ENCODE measurements at places on chromosomes 1 and 21.

DNA sequence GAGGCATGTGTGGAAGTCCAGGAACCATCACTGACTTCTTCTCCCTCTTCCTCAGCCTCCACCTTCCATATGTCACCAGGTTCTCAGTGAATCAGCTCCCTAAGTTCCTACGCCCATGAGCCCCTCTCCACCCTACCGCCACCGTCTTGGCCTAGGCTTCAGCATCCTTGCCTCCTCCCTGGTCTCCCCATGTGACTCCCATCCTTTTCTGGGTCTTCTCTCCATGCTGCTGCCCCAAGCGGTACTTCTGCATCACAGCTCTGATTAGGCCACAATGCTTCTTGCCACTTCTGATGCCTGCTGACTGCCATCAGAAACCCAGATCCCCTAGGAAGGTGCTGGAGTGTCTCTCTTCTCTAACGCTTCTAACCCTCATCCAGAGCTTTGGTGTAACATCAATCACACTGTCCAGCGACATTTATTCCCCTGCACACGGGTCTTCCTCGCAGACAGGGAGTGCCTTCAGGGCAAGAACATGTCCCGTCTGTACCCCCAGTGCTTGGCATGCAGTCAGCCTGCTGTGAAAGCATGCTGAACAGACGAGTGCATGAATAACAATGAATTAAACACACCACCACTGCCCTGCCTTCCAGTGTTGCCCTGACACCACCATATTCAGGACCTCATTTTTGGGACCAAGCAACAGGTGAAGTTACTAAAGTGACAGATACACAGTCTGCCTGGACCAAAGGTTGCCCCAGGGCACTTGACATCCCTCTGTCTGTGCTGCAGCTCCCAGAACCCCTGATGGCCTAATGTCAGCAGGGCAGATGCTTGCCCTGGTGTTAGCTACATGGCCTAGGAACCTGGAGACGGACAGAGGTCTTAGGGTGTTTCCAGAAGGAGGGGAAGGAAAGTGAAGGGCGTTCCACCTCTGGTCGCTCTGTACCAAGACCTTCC is 158.7 kb upstream of the EDN2 start:
- no peak for DNase-seq

DNA sequence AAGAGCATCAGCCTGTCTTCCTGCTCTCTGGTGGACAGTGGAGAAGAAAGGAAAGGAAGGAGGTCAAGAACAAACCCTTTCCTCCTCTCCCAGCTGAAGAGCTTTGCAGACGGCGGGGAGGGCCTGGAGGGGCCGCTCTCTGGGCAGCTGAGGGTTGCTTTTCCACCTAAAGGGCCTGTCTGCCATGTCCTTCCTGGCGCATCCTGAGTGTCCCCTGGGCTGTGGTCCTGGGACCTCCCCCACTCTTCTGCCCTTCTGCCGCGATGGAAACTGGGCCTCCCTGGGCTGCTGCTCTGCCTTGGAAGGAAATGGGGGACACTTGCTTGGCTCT is 107.0 kb downstream of the ETS2 start:
- no peak for DNase-seq

DNA sequence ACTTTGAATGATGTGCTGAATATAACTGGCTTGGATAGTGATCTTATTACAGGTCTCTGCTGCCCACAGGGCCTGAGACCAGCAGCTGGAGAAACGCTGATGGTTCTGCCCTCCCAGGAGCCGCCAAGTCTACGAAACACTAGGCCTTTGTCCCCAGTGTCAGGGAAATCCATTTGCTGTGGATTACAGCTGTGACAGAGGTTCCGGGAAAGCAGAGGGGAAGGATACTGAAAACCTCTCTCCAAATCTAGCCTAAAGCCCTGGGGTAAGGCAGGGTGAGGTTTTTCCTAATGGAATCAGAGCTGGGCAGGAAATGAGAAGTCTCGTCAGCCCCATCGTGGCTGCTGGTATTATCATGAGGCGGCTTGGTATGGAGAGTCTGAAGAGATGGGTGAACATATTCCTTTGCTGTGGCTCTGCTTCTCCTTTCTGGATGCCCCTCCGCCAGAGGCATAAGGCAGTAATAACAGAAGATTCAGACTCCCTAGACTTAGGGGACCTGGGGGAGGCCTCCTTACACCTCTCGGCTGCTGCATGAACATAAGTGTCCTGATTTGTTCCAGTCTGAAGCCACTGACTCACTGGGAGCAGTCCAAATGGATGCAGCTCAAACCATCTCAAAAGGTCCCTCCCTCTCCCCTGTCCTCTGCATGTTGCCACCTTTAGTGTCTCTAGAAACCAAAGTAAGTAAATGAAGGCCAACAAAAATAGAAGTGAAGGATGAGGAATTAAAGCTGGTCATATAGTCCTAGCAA is 48.1 kb downstream of the PHC2 start:
- no peak for DNase-seq

DNA sequence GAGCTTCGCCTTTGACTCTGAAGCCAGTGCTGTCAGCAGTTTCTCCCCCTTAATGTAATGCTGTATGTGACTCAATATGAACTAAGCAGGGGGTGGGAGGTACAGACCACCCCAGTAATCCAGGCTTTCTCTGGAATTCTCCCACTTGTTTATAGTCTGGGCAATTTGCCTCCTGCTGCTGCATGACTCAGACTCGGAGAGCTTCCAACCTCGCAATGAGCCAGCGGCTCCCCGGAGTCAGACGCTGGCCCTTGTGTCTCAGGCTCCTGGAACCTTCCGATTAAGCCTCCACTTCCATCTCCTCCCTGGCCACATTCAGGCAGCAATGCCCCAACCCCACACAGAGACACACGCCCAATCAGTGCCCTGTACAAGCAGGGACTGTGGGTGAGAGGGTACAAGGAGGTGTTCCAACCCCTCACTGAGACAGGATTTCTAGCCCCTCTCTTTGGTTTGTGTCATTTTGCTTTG is 471.7 kb upstream of the VAMP3 start:
- DNase-seq: no peak

- DNase-seq: no peak
Observed at GRCh38 chr21:27077501-27077900, 110.6 kb upstream of the ADAMTS5 start.

DNA sequence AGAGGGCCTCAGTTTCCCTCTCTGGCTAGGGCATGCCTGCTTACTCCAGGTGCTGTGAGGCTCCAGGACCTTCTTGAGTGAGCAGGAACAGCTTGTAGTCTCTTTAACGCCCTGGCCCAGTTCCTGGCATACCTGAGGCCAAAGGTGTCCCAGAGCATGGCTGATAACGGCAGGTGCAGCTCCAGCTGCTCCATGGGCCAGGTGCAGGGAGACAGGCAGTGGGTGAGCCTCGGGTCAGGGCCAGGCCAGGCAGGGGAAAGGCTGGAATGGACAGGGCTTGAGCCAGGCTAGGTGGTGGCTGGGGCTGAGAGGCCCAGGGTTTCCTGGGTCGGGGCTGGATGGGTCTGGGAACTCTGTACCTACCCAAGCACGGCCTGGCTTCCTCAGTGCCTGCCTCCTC is 18.3 kb downstream of the EDN2 start:
- no peak for DNase-seq

DNA sequence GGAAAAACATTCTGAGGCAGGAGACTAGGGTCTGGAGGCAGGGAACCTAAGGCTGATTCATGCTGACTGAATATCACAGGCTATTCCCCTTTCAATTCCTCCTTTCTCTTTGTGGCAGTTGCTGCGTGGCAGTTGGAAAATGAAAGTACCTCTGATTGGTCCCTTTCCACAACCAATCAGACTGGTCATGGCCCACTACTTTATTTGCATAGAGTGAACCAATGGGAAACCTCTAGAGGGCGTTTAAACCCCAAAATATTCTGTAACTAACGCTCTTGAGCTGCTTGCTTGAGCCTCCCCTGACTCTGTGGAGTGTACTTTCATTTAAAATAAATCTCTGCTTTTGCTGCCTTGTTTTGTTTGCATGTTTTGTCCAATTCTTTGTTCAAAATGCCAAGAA is 27.7 kb upstream of the VN1R5 start:
- DNase-seq: no peak

GRCh38 chr1:216485042-216485441 is 61.8 kb upstream of the USH2A start:
- no peak for DNase-seq
